Ascending aorta (tissue), 2 donors: ENCODE measurements at places on chromosomes 5 and 9.

DNA sequence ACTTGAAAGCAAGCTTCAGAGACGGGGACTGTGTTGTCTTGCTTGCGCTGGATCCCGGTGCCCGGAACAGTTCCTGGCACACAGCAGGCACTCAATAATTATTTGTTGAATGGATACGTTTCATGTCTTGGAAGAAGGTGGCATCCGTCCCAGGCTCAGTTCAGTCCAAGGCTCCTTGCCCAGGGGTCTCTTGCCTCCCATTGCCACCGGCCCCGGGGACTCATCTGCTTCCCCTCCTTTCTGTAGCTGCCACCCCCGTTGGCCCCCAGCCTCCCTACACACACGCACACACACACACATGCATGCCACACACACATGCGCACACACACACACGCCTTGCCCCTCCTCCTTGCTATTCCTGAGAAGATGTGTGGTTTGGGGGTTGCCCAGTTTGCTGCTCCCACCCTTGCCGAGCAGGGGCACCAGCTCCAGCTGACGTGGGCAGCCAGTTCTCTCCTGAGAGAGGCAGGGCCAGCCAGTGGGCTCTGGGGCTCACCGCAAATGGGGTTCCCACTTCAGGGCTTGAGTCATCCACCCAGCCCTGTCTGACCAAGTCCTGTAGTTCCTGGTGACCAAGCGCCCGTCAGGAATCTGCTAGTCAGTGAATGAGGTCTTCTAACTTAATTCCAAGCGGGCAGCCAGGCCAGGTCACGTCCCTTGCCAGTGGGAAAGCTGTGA lies 41.8 kb downstream of the HK3 start:
- DNase-seq, result no peak

GRCh38 chr5:118788351-118788750 lies 200.0 kb downstream of the DTWD2 start:
- DNase-seq, result no peak

- no peak for DNase-seq
Measured at GRCh38 chr5:152704286-152704685, 299.2 kb upstream of the NMUR2 start.

GRCh38 chr5:72133212-72133990 lies 26.1 kb downstream of the MAP1B start:
- no peak for DNase-seq

- no peak for DNase-seq
Measured at GRCh38 chr5:181058786-181059296, 18.8 kb downstream of the BTNL9 start.

DNA sequence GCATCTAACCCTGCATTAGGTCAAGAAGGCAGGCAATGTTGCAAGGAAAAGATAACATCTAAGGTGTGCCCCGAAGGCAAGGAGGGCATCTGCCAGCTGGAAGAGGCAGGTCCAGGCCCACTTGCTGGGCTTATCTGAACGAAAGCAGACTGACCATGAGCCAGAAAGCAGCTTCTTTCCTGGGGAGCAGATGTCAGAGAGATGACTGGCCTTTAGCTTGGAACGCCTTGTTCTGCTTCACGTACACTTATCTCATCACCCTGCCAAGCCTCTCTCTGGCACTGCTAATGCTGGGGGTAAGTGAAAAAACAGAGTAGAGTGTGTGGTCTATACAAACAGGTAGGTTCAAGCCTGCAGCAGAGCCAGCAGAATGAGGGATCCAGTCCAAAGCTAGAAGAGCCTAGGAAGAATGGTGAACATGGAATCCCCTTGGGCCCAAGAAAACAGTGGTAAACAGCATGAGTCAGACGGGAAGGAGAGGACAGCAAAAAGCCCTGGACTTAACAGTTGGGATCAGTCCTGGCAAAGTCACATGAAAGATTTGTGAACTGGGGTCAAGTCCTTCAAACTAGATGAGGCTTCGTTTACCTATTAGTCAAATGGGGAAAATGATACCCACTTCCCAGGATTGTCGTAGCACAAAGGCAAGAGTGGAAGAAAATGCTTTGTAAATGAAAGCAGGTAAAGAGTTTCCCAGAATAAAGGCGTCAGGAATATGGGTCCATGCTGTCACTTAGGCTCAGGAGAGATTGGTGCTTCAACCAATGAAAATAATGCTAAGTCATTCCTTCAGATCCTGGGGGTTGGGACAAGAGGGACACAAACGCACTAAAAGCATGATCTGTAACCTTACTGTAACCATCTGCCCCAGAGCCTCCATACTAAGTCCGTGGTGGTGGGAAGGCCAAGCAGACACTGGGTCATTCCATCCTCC lies 200.9 kb downstream of the SLIT3 start:
- peak; percentile 11 for DNase-seq

- DNase-seq, result no peak
Measured at GRCh38 chr9:8822667-8823025, 1023.1 kb upstream of the DMAC1 start.

DNA sequence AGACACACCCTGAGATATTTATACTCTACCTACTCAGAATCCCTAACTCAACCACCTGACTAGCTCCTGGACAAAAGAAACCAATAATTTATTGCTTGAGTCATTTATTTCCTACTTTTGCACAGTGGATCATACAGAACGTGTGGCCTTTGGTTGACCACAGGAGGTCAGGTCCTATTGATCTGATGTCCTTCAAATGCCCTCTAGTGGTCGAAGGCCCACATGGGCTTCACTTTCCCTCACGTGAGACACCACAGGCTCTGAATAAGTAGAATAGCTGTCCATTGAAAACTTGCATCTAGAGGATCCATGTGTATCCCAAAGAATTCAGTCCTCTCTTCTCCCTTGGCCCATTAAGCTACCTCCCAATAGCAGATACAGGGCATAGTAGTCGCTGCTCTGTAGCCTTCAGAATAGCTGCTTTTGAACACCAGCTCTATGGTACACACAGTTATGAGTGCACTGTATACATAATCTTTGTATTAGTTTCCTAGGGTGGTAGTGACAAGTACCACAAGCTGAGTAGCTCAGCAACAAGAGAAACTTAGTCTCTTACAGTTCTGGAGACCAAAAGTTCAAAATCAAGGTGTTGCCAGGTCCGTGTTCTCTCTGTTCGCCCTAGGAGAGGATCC lies 177.6 kb upstream of the SMARCA2 start:
- DNase-seq, result no peak

GRCh38 chr5:122154910-122155309 lies 25.6 kb downstream of the ZNF474 start:
- DNase-seq, result no peak

DNA sequence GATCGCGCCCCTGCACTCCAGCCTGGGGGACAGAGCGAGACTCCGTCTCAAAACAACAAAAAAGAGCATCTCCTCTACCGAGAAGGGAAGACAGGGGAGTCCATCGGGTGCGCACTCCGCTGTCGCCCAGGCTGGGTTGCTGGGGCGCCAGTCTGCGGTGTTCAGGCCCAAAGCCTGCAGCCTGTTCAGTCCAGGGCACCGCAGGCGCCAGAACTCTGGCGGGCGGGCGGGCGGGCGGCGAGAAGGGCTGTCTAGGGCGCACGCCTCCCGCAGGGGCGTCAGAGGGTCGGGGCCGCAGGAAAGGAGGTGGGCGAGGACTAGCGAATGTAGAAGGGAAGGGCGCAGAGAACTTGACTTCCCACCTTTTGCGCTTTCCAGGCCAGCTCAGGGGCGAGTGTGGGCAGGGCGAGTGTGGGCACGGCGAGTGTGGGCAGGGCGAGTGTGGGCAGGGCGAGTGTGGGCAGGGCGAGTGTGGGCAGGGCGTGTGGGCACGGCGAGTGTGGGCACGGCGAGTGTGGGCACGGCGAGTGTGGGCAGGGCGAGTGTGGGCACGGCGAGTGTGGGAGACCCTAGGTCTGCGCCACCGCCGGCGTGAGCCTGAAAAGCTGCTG lies 10.5 kb downstream of the PROP1 start:
- DNase-seq, result no peak

GRCh38 chr9:29751226-29751625 lies 2177.9 kb upstream of the C9orf72 start:
- no peak for DNase-seq

DNA sequence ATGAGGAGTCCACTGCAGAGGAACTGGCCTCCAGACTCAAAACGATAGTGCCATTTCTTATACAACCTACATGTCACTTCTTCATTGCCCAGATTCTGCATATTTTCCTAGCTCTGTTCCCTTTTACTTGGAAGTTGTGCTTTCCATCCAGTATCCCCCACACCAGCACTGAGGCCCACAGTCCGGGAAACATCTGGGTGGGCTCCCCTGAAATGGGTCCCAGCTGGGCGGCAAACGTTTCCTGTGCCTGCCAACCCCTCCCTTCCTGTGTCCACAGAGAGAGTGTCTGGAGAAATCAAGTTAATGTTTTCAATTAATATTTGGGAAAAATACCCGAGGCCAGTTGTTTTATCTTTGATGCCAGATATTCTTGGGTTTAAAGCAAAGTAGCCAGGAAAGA lies 111.8 kb downstream of the COL23A1 start:
- no peak for DNase-seq

GRCh38 chr5:111223101-111223786 lies 940 bp upstream of the CAMK4 start:
- DNase-seq, result no peak

DNA sequence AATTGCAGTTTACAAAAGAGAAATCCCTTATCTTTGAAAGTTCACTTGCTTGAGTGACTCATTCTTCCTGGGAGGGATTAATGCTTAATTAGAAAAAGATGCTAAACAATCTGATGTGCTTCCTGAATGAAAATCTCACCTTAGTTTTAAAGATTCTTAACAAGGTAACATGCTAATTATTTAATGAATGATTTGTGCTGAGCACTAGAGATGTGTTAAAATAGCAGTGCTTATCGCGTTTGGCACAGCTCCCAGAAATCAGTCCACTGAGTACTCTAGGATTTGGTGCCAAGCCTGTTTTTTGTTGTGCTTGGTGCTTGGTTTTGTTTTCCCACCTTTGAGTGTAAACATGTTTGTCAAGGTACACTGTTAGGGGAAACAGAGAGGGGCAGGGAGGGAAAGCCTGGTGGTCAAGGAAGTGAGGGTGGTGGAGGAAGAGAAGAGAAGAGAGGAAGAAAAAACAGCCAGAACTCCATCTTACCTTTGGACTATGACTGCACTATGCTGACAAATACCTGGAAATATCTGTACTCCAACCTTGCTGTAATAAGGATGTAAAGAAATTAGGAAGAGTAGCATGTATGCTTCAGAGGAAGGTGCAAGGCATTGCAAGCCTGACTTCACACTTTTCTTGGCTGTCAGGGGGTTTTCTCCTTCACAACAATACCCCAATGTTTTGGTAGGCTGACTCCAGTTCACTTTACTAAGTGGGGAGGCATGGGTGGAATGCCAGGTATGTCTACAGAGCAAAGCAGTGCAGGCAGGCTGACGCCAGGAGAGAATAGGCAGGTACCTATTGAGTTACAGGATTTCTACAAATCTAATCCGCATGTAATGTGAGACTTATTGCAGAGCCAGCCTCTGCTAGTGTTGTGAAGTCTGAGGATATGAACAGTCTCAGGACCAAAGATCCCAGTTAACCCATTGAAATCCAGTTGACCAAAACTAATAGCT lies 157.2 kb upstream of the ISL1 start:
- DNase-seq, result no peak

- DNase-seq, result no peak
Measured at GRCh38 chr5:50553560-50553984, 112.5 kb upstream of the EMB start.

GRCh38 chr5:56101180-56101579 lies 106.4 kb upstream of the IL6ST start:
- DNase-seq, result no peak

DNA sequence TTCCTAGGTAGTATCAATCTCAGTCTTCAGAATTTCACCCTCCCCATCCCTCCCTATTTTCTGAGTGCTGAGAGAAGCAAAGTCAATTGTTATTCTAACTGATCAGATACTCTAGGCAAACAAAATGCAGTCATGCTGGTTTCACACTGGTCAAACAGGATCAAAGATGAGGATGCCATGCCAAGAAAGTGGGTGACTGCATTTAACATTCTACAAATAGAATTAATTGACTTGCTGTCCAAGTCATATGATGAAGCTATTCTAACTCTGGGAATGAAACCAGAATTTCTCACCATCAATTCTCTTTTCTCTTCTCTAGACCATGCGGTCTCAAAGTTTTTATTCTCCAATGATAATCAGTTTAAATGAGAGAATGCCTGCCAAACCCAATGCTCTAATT lies 112.5 kb downstream of the CTNND2 start:
- no peak for DNase-seq

GRCh38 chr9:135508211-135508820 lies 7.8 kb downstream of the MRPS2 start:
- no peak for DNase-seq

DNA sequence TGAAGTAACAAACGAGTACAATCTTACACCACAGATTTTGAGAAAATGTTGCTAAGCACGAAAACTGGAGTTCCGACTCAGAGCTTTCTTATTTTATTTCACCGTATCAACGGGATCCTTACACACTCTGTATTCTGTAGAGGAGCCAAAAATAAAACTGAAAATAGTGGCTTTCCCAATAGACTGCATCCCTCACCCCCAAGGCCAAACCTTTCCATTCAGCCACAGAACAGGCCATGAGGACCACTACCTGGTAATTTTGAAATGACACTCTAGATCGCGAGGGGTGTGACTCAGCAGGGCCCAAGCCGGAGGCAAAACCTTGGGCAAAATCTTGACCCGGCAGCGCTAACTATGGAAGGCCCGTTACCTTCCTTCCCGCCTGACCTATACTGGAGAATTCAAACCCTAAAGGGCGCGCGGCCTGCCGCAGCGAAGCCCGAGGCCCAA lies 432 bp downstream of the HSPA9 start:
- DNase-seq, result no peak

DNA sequence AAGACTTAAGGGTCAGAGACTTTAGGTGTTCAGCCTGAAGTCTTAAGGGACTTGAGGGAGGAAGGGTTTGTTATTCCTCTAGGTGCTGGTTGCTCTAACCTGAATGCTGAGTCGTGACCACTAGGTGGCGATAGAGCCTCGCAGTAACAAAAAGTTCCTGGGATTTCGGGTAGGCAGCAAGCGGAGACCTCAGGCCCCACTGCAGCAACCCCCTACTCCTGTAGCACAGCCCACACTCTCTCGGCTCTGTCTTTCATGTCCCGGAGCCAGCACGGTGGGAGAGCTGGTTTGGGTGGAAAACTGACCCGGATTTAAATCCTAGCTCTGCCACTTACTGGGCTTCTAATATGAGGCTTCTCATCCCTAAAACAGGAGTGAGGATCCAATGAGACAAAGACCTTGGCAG lies 100.3 kb upstream of the PANK3 start:
- no peak for DNase-seq

DNA sequence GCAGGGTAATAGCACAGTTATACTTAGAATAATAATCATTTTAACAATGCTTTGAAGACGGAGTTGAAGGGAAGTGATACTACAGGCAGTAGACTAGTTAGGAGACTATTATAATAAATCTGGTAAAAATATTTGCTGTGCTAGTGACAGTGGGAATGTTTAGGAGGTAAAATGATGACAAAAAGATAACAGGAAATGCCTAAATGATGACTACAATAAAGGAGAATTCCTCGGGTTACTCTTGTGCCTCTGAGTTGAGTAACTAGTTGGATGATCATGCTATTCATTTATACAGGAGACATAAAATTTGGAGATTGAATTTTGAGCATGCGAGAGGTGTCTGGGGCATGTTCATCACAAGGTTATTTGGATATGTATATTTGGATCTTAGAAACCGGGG lies 32.2 kb upstream of the PAM start:
- DNase-seq, result no peak

GRCh38 chr5:165360784-165361542 lies 1855.5 kb downstream of the MAT2B start:
- DNase-seq, result no peak

GRCh38 chr9:69115621-69116020 lies 58.5 kb upstream of the TJP2 start:
- DNase-seq, result no peak

GRCh38 chr9:121483049-121483448 lies 16.6 kb downstream of the GGTA1 start:
- no peak for DNase-seq
